A172 (cell line): ENCODE measurements at places on chromosomes 2 and 18. TPM values are rescaled to one million over a fixed set of nuclear protein-coding genes. Genes with fewer than 3 reads are reported as not detected.

DNA sequence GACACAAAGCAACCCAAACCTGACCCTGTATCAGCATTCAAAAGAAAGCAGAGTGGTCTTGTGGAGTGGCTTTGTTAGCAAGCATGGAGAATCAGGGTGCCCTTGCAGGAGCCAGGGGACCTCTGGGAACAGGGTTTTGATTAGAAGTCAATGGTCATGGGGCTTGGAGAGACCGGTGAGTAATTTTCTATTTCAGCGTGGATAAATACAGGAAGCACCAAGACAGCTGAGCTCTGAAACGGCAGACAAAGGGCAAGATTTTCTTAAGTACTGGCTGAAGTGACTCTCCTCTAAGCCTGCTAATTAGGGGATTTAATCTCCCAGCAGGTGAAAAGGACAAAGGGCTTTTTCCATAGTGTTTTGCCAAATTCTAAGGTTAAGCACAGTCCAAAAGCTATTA is 78.0 kb upstream of the GAREM1 start:
- DNase-seq, result no peak

DNA sequence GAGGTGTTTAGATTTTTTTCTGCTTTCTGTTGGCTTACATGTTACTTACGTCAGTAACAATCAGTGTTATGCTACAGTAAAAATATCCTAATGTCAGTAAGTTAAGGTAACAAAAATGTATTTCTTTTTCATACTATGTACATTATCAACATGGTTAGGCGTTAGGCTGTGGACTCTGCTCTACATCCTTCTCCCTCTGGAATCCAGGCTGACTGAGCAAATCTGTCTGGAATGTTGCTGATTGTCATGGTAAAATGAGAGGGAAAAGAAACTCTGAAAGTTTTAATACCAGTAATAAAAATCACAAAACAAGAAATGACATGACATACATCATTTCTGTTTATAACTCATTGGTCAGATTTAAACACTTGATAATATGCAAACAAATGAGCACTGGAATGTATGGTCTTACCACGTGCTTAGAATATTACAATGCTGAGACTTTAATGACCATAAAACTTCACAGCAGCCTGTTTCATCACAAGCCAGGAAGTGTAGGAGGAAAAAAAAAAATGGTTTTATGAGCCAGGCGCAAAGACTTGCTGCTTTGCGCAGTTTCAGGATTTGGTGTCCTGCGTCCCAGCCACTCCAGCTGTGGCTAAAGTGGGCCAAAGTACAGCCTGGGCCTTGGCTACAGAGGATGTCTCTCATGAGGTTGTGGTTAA is 252.4 kb downstream of the FSIP2 start:
- DNase-seq, result peak; percentile 6

DNA sequence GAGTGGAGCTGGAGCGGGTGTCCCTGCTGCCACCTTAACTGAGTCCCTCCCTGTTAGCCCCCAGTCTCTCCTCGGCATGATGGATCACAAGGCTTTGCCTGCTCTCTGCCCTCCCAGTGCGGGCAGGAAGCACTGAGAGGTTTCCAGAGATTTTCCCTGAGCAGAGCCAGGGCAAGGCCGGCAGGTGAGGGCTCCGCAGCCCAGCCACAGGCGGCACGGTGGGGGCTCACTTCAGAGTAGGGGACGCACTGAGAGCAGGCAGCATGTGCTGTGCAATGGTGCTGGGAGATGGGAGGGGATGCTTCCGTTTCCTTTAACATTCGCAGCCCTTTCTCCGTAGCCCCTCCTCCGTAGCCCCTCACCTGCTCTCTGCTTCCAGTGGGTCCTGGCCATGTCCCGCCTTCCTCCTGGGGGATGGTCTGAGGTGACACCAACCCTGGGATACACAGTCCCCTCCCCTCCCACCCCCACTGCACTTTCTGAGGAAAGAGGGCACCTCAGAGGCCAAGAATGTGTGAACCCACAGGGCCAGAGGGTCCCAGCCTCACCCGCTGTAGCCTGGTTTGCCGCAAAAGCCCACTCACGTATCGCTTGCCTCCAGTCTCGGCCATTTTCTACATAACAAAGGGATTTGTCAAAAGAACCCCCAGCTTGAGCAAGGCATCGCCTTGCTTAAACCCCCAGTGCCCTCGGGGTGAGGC is 10.7 kb downstream of the KCNF1 start:
- no peak for DNase-seq

DNA sequence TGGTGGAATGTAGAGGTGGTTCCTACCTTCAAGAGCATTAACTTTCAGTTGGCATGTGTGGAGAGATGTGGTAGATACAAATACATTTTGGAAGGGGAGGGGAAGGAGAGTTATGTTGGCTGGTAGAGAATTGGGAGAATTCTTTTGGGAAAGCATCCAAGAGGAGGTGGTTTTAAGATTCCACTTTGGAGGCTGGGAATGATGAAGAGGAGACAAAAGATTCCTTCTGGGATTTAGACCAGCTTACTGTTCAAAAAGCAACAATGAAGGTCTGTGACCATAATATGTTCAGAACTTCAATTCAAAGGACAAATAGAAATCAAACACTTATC is 120.8 kb upstream of the FOSL2 start:
- DNase-seq, result no peak

GRCh38 chr18:77501266-77501665 is 251.6 kb downstream of the GALR1 start:
- DNase-seq, result no peak

- DNase-seq, result peak; percentile 99
These were observed 14.0 kb downstream of the TMEM127 start for GRCh38 chr2:96251721-96252292.

DNA sequence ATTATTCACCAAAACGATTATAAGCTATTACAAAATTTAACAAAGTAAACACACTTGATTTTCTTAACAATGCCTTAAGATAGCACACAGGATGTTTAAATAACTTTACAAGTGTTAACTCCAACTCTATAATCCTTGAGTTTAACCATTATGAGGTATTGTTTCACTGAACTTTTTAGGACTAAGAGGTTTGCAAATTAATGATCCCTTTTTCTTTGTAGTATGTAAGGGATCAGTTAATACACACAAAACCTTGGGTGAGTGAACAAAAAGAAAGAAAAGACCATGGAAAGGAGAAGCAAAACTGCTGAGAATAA is 21.5 kb upstream of the TFPI start:
- DNase-seq, result no peak

- no peak for DNase-seq
These were observed 31.4 kb downstream of the MYO5B start for GRCh38 chr18:50163505-50163904.

- peak; percentile 46 for DNase-seq
These were observed 39.7 kb downstream of the EPB41L5 start for GRCh38 chr2:120052597-120052996.

DNA sequence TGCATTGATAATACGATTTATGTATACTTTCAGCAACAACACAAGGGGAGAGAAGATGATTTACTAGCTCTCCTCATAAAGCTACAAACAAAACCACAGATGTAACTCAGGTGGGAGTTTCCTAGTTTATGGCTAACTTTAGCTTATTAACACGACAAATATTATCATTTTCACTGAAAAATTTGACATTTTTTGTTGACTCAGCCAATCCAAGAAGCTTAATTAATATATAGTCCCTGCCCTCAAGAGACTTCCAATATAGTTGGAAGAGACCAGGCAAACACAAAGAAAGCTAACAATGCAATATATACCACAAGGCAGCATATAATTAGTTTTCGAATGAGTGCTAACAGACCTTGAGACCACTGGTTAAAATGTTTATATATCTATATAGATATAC is 775 bp downstream of the WDR12 start:
- no peak for DNase-seq

The IL36RN gene
- total RNA-seq, result not detected in 2 replicates

The IGFBP2 gene
- total RNA-seq, result 42.8 and 56.6 TPM in 2 replicates

The ANKZF1 gene
- 23.6 and 24.7 TPM in 2 replicates for total RNA-seq

The GREB1 gene
- 2.8 and 3.4 TPM in 2 replicates for total RNA-seq

The RIF1 gene
- total RNA-seq, result 48.6 and 64.2 TPM in 2 replicates

The UCN gene
- total RNA-seq, result 4.1 and 5.0 TPM in 2 replicates

The SERPINB10 gene
- not detected in 2 replicates for total RNA-seq

The RAB27B gene
- total RNA-seq, result 7.6 and 9.9 TPM in 2 replicates

The CLEC4F gene
- total RNA-seq, result not detected in 2 replicates

The ADD2 gene
- total RNA-seq, result 47.5 and 50.5 TPM in 2 replicates

The DPYSL5 gene
- 8.4 and 9.1 TPM in 2 replicates for total RNA-seq
